Smooth muscle cell of trachea (primary cell): ENCODE measurements at places on chromosomes 13 and 19. TPM values are rescaled to one million over a fixed set of nuclear protein-coding genes. Genes with fewer than 3 reads are reported as not detected.

The KLK4 gene
- not detected in 2 replicates for total RNA-seq

The KCTD4 gene
- total RNA-seq = 0.15 TPM in 1 of 2 replicates, not detected in the other

The ZNF256 gene
- 3.3 and 6.1 TPM in 2 replicates for total RNA-seq

The CD320 gene
- total RNA-seq = 28.0 and 41.9 TPM in 2 replicates

The DAND5 gene
- 0.29 TPM in 1 of 2 replicates, not detected in the other for total RNA-seq

The LHFPL6 gene
- 40.0 and 62.2 TPM in 2 replicates for total RNA-seq

The RNF17 gene
- 0.17 TPM in 1 of 2 replicates, not detected in the other for total RNA-seq

The SIGLEC5 gene
- not detected in 2 replicates for total RNA-seq
